ENCODE measurements at places on chromosomes 7 and 10.

DNA sequence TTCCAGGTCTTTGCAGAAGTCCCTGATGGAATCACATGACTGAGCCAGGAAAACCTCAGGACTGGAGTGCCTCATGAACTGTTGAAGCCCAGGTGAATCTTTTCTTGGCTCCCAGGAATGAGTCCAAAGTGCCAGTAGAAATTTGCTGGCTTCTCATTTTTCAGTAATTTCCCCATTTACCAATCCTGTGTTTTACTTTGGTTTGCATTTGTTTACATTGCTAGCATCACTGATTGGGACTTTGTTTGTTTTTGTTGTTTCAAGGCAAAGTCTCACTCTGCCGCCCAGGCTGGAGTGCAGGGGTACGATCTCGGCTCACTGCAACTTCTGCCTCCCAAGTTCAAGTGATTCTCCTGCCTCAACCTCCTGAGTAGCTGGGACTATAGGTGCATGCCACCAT lies 1.6 kb upstream of the ZNF12 start:
- no peak for DNase-seq

- DNase-seq: no peak
These were observed 66.1 kb upstream of the INPP5A start for GRCh38 chr10:132471484-132471883.

GRCh38 chr10:71964098-71964742 lies at the start of gene CHST3:
TSS of gene CHST3 (plus strand) at chr10:71964395. CDS start at chr10:72005843, 41,448 bp downstream.
- no peak for DNase-seq

GRCh38 chr10:323651-324293 lies 188.5 kb downstream of the ZMYND11 start:
- peak; percentile 43 for DNase-seq

- DNase-seq: no peak
These were observed 3.0 kb downstream of the SLC12A9 start for GRCh38 chr7:100855515-100855914.

DNA sequence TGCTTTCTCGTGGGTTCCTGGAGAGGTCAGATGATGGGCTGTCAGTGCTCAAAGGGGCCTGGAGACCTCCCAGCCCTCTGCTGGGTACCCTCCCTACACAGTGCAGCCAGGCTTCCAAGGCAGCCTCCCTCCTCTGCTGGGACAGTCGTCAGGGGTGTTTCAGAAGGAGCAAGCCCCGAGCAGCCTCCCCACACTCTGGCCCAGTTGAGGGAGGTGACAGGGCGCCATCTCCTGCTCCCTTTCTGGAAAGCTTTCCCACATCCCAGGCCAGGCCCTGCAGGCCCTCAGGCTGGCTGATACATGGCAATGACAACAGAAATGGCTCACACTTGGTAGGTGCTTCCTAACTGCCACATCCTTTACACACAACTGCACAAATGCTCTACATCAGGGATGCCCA lies 32.1 kb downstream of the KCNMA1 start:
- DNase-seq: no peak

DNA sequence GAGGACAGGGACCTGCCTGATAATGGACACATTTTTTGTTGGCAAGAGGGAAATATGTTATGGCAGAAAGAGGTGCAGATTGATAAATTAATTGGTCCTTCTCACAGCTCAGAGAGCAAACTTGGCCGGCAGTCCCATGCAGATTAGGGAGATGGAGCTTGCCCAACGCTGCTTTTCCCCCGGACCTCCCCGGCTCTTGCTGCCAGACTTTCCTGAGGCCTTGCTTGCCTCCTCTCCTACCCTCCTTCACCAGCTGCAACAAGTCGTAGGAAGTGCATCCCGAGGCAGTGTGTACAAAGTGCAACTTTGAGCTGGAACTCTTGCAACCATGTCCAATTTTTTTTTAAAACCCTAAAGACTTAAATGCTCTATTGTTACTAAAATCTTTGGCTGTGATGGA lies 215.5 kb downstream of the LRMDA start:
- DNase-seq: no peak

DNA sequence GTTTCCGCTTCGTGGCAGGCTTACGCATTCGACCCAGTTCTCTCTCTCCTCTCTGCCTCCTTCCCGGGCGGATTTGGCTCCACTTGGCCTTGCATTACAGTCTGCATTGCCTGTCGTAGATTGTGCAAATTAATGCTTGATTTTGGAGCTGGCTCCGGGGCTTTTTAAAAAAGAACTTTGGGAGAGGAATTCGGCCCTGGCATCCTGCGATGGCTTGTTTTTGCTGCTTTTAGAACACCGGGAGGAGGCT lies 767 bp downstream of the EIF4EBP2 start:
- DNase-seq: no peak

DNA sequence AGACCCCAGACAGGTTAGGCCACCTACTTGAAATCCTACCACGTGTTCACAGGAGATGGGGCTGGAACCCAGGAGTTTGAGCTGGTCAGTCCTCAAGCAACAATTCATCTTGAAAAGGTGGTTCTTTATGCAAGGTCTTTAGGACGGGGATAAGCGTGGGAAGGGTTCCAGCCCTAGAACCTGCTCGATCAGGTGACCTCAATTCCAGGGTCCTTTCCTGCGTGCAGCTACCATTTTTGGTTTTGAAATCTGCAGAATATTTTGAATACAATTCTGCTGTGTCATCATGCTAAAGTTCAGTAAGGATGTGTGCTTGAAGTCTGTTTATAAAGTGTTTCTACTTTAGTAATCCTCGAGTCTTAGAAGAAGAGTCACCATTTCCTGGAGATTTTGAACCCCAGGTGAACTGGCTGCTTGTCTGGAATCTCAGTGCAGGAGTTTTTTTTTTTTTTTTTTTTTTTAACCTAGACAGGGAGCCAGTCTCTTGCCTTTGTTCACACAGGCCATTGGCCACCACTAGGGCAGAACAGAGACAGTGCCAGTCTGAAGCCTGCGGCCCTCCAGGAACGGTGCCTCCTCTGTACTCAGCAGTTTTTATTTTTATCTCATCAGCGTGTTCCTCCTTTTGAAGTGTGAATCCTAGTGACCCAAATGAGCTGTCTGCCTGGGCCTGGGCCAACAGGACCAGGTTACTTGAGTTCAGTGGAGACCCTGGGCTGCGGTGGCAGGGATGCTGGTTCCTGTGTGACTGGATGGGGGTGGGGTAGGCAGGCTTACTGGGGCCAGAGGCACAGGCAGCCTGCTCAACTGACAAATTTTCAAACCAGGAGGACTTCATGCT lies 54.6 kb downstream of the EEPD1 start:
- DNase-seq: peak; percentile 3

- DNase-seq: no peak
These were observed 212.0 kb downstream of the MAGI2 start for GRCh38 chr7:79241288-79242060.

DNA sequence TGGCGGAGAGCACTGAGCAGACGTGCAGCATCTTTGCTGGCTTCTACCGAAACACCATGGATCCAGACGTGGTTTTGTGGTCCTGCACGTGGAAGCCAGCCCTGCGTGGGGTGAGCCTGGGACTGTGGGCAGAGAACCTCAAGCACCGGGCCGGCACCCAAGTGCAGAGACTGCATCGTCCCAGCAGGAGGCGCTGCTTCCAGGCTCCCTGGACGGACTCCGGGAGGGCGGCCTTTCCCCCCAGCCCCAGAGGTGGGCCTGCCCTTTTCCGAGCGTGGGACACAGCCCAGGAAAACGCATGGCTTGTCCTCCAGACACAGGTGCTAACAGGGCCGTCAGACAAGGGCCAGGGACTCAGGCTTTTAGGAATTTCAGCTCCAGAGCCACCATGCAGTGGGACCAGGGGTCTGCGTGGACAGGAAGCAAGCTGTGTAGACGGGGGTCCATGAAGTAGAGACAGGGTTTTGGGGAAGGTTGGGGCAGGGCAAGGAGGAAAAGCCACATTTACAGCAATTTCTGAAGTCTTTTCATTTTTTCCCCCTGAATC lies 303.9 kb downstream of the WDR37 start:
- no peak for DNase-seq

GRCh38 chr7:116687801-116688201 lies 15.8 kb downstream of the MET start:
- DNase-seq: no peak

- no peak for DNase-seq
These were observed 21.4 kb upstream of the ATOH7 start for GRCh38 chr10:68253346-68253745.

- DNase-seq: no peak
These were observed 649.0 kb upstream of the ANKRD30A start for GRCh38 chr10:36476399-36476798.

- peak; percentile 36 for DNase-seq
These were observed at the start of gene SYCE1 for GRCh38 chr10:133565441-133566294. TSS of gene SYCE1 (minus strand) at chr10:133565583. CDS start at chr10:133565529, 54 bp downstream.

DNA sequence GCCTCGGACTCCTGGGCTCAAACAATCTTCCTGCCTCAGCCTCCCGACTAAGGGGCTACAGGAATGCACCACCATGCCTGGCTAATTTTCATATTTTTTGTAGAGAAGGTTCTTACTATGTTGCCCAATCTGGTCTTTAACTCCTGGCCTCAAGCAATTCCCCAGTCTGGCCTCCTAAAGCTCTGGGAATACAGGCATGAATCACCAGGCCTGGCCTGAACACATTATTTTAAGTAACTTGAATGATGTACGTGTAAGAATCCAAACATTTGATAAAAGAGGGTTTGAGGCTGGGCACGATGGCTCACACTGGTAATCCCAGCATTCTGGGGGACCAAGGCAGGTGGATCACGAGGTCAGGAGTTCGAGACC lies 13.0 kb upstream of the BAMBI start:
- no peak for DNase-seq

GRCh38 chr7:49778731-49779270 lies 5.4 kb downstream of the VWC2 start:
- DNase-seq: no peak

- DNase-seq: no peak
These were observed 119.9 kb upstream of the DKK1 start for GRCh38 chr10:52194191-52194590.

- DNase-seq: no peak
These were observed 9.5 kb upstream of the TLX1 start for GRCh38 chr10:101121654-101122031.

DNA sequence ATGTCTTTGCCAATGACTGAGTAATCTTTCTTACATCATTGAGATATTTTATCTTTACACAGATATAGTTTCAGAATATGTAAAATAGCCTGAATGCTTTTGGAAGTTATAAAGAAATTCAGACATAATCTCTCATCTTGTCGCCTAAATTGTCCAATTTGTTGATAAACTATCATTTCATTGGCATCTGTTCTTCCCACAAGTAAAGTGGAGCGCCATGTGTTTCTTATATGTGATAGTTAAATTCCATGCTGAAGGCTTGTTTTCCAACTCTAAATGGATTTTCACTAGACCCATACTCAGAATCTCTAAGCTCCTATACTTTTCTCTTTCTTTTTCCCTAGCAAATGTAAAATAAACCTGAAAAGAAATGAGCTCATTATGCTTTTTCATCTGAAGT lies 640.1 kb upstream of the MBL2 start:
- DNase-seq: no peak

DNA sequence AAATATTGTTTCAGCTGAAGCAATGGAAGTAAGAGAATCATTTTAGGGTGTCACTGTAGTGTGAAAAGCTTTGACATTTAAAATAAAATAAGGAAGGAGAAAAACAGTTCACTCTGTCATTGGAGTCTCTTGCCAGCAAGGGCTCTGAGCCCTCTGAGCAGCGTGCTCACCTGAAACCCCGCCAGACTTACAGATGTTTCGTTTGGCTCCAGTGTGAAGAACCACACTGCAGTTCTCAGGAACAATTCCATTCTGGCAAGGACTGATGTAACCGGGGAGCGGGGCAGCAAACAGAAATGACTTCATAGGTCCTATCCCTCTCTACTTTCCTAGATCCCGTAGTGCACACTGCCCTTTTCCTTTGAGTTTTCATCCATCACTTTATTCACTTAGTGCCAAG lies 164.3 kb downstream of the CELF2 start:
- DNase-seq: no peak

DNA sequence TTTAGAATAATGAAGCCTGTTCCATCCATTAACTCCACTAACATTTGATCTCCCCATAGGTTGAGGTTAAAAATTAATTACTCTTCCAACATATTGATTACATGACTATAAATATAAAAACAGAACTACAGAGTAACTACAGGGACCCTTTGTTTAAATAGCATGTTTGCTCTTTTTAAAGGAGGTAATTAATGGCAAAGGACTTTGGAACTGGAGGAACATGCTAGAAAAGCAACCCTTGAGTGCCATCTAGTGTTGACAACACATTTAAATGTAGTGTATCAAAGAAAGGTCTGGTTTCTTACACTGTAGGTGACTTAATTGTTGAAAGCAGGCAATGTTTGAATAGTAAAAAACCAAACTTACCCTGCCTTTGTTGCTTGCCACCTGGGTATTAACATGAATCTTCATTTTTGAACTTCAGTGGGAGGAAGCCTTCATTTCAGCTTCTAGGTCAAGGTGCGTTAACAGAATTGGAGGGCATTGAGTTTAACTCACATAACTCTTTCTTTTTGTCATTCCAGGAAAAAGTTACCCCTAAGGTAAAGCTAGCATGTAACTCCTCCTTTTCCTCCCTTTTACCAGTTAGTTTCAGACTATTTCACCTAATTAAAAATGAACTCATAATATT lies 52.6 kb upstream of the CAPZA2 start:
- peak; percentile 18 for DNase-seq

DNA sequence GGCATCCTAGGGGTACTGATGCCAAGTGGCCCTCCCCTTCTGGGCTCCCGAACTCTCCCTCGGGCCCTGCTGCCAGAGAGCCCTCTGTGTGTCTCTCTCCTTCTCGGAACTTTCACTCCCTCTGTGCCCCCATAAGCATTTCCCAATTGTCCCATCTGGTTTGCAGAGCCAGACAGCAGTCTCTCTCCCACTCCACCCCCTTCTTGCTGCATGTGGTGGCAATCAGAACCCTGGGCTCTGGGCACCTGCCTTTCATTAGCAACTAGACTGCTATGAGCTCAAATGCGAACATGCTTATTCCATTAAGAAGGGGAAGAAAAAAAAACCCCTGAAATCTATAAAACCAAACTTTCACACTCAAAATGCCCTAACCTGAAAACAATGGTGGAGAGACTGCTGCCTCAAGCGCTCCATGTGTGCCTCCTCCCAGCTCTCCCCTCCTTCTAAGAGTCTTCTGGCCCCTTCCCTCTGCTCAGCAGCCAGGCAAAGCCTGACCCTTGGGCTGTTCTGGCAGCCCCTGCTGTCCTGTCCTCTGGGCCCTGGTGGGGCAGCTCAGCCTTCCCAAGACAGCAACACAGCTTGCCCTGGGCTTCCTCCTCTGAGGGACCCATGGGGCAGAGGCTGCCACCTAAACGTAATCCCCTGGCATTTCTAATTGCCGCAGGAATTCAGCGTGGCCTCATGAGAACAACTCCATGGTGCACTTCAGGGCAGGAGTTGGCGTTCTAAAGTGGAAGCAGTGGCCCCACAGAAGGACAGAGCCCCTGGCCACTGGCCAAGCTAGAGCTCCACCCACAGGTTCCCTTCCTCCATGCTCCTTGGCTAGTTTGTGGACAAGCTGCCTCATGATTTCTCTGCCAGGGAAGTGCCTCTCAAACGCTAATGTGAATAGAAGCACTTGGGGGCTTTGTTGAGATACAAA lies 415.4 kb downstream of the PLXNA4 start:
- no peak for DNase-seq

GRCh38 chr10:62463364-62463763 lies 89.2 kb downstream of the ZNF365 start:
- DNase-seq: no peak

Data from immature natural killer cell (primary cell).